Stimulated activated CD4-positive, alpha-beta T cell treated with anti-CD3 and anti-CD28 coated beads, Interleukin-15, amount 100 ng/mL, for 48 hours (primary cell): ENCODE measurements at places on chromosomes 3 and 15.

- DNase-seq = no peak
These were observed 31.6 kb upstream of the ABHD10 start for GRCh38 chr3:111947231-111947630.

- DNase-seq = no peak
These were observed 246.2 kb downstream of the PLCL2 start for GRCh38 chr3:17130956-17131355.

DNA sequence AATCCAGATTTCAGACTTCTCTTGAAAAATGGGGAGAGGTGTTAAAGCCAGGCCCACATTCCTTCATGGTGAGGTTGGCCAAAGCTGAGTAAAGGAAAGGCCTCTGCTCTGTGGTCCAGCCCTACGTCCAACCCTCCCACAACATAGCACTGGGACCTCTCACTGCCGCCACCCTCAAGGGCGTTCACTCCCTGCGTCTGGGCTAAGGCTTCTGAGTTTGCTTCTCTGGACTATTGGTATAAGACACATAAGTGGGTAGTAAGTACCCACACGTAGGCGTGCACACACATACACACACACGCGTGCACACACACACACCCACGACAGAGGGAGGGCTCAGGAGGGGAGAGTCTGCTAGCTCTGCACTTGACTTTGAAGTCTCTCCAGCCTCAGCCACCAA is 80.2 kb upstream of the PXYLP1 start:
- DNase-seq = no peak

DNA sequence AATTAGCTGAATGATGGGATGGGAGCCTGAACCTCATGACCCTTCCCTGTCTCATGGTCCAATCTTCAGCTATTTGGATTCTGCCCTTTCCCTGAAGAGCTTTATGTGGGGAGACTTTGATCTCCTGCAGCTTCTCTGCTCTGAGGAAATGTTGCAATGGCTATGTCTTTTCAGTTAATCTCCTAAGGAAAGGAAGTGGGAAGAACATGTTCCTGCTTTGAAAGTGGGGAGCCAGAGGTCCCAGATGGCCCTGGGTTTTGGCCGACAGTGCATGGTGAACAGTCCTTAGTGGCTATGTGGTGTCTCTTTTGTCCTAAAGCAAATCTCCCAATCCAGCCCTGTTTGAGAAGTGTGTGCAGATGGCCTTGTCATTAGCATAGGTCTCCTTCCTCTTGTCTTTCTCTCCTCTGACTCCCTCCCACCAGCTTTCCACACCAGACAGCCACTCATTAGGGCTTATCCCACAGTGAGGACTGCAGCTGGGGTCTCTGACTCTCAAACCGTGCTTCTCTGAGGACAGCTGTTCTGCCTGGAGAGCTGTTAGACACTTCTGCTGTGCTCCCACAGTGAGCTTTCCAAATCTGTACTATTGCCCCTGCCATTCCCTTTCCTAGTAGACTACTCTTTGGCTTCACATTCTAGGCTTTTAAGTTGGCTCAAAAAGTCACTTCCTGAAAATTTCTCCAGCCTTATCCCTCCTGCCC is 365.8 kb upstream of the UMPS start:
- DNase-seq = no peak

DNA sequence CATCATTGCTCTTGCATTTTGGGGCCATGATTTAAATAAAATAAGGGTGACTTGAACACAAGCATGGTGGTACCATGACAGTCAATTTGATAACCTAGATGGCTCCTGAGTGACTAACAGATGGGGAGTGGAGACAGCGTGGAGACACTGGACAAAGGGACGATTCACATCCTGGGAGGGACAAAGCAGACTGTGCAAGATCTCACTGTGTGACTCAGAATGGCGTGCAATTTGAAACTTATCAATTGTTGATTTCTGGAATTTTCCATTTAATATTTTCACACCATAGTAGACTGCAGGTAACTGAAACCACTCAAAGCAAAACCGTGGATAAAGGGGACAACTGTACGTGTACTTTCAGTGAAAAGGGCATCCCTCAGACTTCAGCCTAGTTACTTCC is 25.5 kb downstream of the MCCC1 start:
- DNase-seq = no peak

- DNase-seq = no peak
These were observed 49.5 kb downstream of the GPR176 start for GRCh38 chr15:39870537-39870936.

GRCh38 chr3:195825857-195826804 is 14.4 kb upstream of the MUC4 start:
- no peak for DNase-seq

DNA sequence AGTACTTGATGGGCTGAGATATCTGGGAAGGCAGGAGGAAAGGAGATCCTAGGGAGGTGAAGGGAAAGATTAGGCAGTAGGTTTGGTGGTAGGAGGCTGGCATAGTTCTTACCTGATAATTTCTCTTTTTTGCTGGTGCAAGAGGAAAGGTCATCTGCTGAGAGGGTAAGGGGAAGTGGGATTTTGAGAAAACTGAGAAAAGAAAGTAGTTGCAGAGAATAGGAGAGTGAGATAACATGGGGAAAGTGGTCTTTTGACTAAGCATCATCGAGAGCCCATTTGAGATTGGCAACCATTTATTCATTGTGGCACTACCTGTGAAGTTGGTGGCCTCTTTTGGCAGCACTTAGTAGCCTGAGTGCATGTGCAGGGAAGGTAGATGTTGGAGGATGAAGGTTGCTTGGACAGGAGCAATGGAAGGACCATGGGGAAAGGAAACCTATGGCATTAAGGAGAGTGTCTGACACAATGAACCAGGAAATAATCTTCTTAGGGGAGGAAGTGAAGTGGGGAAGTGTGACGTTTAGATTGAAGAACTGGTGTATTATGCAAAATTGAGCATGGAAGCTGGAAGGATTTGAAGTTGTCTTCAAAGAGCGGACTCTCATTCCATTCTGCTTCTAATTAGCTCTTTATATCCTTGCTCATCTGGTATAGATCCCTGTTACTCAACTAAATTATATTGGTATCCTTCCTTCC is 21.9 kb upstream of the USP13 start:
- no peak for DNase-seq

GRCh38 chr15:60059186-60059585 is 55.1 kb downstream of the FOXB1 start:
- DNase-seq = no peak

DNA sequence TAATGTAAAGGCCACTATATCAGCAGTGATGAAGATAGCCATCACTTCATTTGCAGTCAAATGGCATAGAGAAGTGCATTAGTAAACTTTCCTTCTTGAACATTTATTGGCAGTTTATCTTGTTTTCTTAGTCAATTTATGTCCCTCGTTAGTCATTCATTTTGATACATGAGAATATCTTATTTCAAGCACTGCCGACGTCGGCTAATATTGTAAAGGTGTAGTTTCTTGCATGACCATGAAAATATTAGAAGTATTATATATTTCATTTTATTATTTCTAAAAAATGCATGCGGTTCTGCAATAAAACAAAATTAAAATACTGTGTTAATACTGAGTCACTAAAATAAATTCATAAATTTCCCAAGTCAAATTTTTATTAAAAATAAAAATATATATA is 751.6 kb upstream of the ROBO1 start:
- DNase-seq = no peak

DNA sequence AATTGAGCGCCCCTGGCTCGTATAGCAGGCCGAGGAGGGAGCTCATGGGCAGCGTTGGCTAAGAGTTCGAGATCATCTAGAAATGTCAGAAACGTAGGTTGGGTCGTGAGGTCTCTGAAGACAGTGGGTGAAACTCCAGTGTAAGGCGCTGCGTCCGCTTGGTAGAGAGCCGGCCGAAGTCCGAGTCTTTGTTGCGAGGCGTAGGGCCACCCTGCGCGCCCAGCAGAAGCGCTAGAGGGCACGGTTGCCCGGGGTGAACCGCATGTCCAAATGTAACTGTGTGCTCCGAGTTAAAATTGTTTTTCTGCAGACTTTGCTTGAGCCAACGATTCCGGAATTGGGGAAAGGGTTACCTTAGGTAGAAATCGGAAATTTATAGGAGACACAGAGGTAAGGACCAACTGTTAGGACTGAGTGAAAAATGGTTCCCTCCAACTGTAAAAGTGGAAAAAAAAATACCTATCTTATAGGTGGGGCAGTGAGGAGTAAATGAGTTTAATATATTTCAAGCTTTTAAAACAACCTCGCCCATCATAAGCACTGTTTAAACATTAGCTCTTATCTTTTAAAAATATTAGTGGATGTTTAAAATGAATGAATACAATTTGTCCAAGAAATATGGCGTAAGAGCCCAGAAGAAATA is 993 bp upstream of the SIAH2 start:
- DNase-seq = peak; percentile 28

GRCh38 chr15:58410353-58410752 is 21.4 kb upstream of the LIPC start:
- DNase-seq = peak; percentile 9
